ENCODE measurements at places on chromosomes 12 and 14. TPM values are rescaled to one million over a fixed set of nuclear protein-coding genes. Genes with fewer than 3 reads are reported as not detected.

Gene SLC25A47
- not detected for total RNA-seq

GRCh38 chr12:47359310-47360092, 279.7 kb upstream of the AMIGO2 start:
- no peak for DNase-seq

- DNase-seq, result no peak
Observed at GRCh38 chr12:75658286-75658685, 146.9 kb upstream of the KRR1 start.

Gene ANKRD33
- total RNA-seq, result 0.39 TPM

- no peak for DNase-seq
Observed at GRCh38 chr14:104972301-104973134, 5.7 kb downstream of the AHNAK2 start.

Gene KLRD1
- total RNA-seq, result 0.06 TPM

- DNase-seq, result peak; percentile 37
Observed at GRCh38 chr14:104968541-104969401, 9.4 kb downstream of the AHNAK2 start.

Gene KCNA1
- 1.4 TPM for total RNA-seq

GRCh38 chr14:69247676-69248440, 12.1 kb upstream of the GALNT16 start:
- no peak for DNase-seq

Gene MAX
- 22.2 TPM for total RNA-seq

Gene TEX22
- not detected for total RNA-seq

Gene SYT1
- total RNA-seq, result 36.9 TPM

- no peak for DNase-seq
Observed at GRCh38 chr14:89033756-89034155, 209.3 kb downstream of the TTC8 start.

DNA sequence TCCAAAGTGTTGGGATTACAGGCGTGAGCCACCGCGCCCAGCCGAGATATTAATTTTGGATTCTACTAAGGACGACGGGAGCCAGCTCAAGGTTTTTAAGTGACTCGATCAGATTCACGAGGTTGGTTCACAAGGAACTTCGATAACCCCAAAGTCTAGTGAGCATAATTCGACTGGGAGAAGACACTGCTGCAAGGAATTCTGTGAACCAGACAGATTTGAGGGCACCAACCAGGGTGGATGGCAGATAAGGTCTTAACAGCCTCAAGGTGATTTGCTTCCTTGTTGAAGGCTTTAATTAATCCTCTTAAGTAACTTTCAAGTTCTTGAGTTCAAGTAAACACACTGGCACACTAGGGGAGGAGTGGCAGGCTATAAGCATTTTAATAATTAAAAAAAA, 1.1 kb upstream of the KLHDC2 start:
- peak; percentile 6 for DNase-seq

DNA sequence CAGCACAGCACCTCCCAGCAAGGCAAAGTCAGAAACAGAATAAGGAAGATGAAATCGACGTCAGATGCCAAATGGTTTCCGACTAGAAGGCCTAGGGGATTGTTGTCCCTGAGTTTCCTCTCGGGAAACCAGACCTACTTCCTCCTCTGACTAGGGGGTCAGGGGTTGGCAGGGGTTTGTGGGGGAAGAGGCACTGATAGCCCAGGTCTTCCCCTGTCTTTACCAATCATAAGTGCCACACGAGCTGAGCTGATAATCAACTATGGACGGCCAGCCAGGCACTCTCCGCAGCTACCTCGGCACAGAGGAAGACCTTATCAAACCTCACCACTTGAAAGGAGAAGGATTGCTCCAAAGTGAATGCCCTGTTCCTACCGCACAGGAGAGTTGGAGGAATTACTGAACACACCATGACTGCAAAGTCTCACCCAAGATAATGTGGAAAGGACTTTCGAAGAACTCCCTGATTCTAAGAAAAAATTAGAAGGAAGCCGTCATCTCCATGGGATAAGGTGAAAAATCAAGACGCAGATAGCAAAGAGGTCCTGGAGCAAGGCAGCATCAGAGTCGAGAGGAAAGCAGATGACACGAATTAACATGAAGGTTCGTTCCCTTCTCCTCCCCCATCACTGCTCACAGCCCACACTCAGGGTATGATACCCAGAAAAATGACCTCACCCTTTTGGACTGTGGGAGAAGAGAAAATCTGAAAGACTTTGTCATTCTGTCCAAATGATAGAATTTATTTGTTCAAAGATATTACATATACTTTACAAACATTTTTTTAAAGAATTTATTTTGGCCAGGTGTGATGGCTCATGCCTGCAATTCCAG, 77.7 kb upstream of the MED13L start:
- DNase-seq, result no peak
